ENCODE measurements at places on chromosomes 4 and X.
A peak's percentile ranks its signal among the peaks of the same experiment; 100 is the strongest.

DNA sequence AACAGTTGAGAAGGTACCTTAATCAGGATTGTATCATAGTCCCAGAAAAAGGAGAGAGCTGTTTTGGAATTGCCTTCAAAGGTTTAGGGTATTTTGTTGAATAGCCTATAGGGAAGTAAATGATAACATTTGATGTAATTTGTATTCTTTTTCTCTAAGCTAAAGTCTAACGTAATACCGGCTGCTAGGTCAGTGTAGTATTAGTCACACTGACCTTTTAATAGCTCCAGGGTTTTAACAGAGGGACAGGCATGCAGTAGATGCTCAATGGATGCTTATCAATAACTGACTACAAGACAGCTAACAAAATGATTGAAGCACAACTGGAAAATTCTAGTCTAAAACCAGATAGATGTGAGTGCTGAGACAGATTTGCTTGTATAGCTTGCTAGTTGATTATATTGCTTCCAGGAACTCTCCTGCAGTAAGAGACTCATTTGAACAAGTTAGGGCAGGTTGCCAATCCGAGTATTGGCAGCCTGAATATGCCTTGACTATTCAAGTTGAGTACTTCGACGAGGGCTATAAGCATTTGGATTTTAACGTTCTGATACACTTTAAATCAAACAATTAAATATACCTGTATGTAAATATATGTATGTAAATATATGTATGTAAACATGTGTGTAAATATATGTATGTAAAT, 16.5 kb upstream of the PNPLA4 start:
- H3K36me3 ChIP-seq: no peaks in the 10 kb centered on the region
- DNase-seq: no peak
- no peaks in the 10 kb centered on the region for H3K4me1 ChIP-seq
- H3K4me3 ChIP-seq: no peak overlapping the region

GRCh38 chr4:157701695-157701994, 471.2 kb downstream of the GASK1B start:
- no peaks in the 10 kb centered on the region for H3K36me3 ChIP-seq
- DNase-seq: no peak
- no peak overlapping the region for H3K4me3 ChIP-seq
- H3K27me3 ChIP-seq: no peaks in the 10 kb centered on the region
- H3K4me1 ChIP-seq: no peaks in the 10 kb centered on the region

DNA sequence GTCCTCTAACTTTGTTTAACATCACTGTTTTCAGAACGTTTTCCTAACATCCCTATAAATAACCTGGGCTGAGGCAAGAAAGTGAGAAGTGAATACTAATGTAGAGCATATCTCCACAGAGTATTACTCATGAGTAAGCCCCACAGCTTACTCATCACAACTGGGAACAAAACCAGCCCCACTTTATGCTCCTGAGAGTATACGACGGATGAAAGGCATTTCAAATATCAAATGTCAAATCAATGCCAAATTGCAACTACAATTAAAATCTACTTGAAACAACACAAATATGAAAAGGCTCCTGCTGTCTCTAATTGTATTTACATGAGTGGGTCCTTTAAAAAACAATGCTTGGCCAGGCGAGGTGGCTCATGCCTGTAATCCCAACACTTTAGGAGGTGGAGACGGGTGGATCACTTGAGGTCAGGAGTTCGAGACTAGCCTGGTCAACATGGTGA, 41.2 kb downstream of the SH3RF1 start:
- no peaks in the 10 kb centered on the region for H3K36me3 ChIP-seq
- no peaks in the 10 kb centered on the region for H3K27me3 ChIP-seq
- H3K4me3 ChIP-seq: no peak overlapping the region
- H3K27ac ChIP-seq: no peak overlapping the region

- peaks cover 27% of the 10 kb centered on the region for H3K4me1 ChIP-seq
- H3K4me3 ChIP-seq: no peak overlapping the region
- no peak overlapping the region for H3K27ac ChIP-seq
- H3K36me3 ChIP-seq: no peaks in the 10 kb centered on the region
Observed at GRCh38 chrX:13250826-13251580, 68.8 kb downstream of the ATXN3L start.

GRCh38 chrX:142096253-142096652, 108.8 kb downstream of the MAGEC2 start:
- H3K4me3 ChIP-seq: no peak overlapping the region
- peaks cover 4% of the 10 kb centered on the region for H3K27me3 ChIP-seq
- no peak for DNase-seq
- H3K27ac ChIP-seq: no peak overlapping the region
- no peaks in the 10 kb centered on the region for H3K36me3 ChIP-seq
- H3K4me1 ChIP-seq: no peaks in the 10 kb centered on the region

- H3K4me3 ChIP-seq: peak overlapping the region; percentile 21
- no peak for DNase-seq
- H3K27me3 ChIP-seq: peaks cover 12% of the 10 kb centered on the region
- H3K36me3 ChIP-seq: no peaks in the 10 kb centered on the region
Observed at GRCh38 chrX:154799556-154800348, 5.5 kb downstream of the MPP1 start.

DNA sequence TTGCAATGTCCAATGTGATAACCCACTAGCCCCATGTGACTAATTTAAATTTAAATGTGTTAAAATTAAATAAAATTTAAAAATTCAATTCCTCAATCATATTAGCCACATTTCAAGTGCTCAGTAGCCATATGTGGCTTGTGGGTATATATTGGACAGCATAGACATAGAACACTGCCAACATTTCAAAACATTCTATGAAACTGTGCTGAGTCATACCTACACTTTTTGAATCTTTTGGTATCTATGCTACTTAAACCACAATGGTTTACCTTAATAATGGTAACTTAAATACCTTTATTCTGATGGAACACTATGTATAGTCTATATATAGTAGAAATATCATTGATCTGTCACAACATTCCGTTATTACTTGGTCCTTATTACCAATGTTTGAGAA, 223.4 kb upstream of the ATOH1 start:
- H3K36me3 ChIP-seq: no peaks in the 10 kb centered on the region
- H3K27ac ChIP-seq: no peak overlapping the region
- DNase-seq: no peak
- no peak overlapping the region for H3K4me3 ChIP-seq

DNA sequence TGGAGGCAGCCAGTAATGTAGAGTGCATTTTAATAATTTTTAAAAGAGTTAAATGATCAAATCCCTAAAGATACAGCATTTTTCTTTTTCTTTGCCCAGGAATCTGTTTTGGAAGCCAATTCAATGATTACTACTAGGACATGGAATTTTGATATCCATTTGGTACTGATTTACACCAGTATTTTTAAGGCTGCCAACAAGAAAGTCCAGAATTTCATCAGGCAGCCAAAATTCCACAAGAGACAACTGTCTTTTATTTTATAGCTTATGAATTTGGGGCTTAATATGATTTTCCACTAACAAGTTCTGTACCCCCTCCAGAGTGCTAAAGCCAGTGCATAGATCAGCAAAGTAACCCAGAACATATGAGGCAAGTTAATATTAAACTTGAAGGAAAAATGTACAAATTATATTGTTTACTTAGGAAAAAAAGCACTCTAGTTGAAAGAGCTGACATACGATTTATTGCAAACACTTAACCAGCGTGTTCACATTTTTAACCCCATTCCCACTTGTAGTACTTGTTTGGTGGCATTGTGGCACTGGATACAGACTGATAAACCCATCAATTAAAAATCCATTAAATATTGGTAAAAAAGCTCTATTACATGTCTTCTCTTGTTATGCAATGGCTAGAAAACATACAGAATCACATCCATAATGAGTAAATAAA, 259.7 kb downstream of the DCHS2 start:
- no peak for DNase-seq
- H3K4me3 ChIP-seq: no peak overlapping the region
- no peaks in the 10 kb centered on the region for H3K4me1 ChIP-seq

DNA sequence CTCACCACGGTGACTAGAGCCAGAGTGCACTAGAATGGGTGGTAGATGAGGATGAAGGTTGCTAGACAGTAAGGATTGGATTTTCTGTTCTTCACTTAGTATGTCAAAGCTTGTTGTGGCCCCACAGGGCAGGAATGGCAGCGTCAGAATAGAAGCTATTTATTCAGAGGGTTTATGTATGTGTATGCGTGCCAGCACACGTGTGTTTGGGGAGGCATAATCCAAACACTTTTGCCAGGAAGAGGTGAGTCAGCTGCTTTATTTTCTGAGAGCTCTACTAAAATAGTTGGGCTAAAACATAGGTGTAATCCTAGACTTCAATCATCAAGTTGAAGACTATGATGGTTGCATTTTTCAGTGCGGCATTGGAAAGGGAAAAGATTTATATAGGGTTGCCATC, 1.2 kb upstream of the MAGEE2 start:
- no peak for DNase-seq
- H3K4me1 ChIP-seq: peaks cover 3% of the 10 kb centered on the region
- H3K4me3 ChIP-seq: no peak overlapping the region
- peaks cover 63% of the 10 kb centered on the region for H3K27me3 ChIP-seq

GRCh38 chrX:94288325-94288724, 614.3 kb downstream of the FAM133A start:
- no peak overlapping the region for H3K4me3 ChIP-seq
- no peak for DNase-seq
- H3K27me3 ChIP-seq: peaks cover 13% of the 10 kb centered on the region
- no peaks in the 10 kb centered on the region for H3K4me1 ChIP-seq
- H3K27ac ChIP-seq: no peak overlapping the region

DNA sequence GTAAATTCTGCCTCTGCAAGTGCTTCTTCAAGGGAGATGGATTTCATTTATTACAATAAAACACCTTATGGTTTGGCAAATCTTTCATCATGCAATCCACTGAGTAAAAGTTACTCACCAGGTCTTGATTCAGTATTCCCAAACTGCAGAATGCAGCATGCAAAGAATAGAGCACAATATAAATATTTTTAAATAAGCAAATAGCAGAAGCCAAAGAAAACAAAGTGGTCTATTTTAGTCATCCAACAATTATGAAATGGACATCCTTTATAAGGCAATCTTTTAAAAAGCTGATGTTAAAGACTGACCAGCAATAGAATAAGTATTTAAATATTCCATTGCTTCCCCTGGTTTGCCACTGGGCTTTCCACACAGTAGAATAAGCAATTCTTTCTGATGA, 59.5 kb downstream of the SLC39A8 start:
- H3K4me3 ChIP-seq: no peak overlapping the region
- H3K27ac ChIP-seq: no peak overlapping the region
- peaks cover 56% of the 10 kb centered on the region for H3K36me3 ChIP-seq
- peaks cover 6% of the 10 kb centered on the region for H3K4me1 ChIP-seq

GRCh38 chr4:183907871-183908683, 3.0 kb downstream of the STOX2 start:
- peaks cover 66% of the 10 kb centered on the region for H3K27me3 ChIP-seq
- H3K4me3 ChIP-seq: no peak overlapping the region
- no peaks in the 10 kb centered on the region for H3K36me3 ChIP-seq
- peaks cover 6% of the 10 kb centered on the region for H3K4me1 ChIP-seq

DNA sequence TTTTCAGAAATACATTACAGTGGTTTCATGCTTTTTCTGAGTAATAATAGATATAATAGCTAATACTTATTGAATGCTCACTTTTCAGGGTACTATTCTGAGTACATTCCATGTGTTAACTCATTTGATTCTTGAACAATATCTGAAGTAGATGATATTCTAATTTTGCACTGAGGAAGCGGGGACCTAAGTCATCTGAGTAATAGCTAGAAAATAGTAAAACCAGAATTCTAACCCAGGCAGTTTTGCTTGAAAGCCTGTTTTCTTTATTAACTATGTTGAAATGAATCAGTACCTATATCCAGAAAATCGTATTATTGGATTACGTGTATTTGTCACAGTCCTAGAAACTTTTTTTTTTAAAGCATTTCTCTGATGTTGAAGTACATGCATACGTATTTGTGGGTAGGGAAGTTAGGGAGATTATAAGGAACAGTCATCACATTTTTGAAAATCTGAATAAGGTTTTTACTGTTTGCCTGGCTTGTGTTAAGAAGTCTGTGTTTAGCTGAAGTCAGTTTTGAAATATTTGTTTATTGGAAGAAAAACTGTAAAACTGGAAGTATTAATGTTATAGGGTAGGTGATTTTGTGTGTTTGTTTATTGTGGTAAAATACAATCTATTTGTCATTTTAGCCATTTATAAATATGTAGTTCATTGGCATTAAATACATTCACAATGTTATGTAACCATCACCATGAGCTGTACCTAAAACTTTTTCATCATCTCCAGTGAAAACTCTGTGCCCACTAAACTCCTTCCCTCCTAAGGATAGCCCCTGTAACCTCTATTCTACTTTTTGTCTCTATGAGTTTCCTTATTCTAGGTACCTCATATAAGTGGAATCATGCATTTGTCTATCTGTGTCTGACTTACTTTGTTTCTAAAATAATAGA, 55.3 kb downstream of the FIP1L1 start:
- no peaks in the 10 kb centered on the region for H3K27me3 ChIP-seq
- H3K36me3 ChIP-seq: peaks cover 83% of the 10 kb centered on the region
- H3K27ac ChIP-seq: peak overlapping the region; percentile 59
- peaks cover 38% of the 10 kb centered on the region for H3K4me1 ChIP-seq
- H3K4me3 ChIP-seq: no peak overlapping the region

Measured in activated T-cell treated with anti-CD3 and anti-CD28 coated beads, Interleukin-2, amount 50 U/mL, for 24 hours (primary cell).